Stimulated activated CD8-positive, alpha-beta memory T cell treated with anti-CD3 and anti-CD28 coated beads, Interleukin-15, amount 100 ng/mL, for 24 hours (primary cell): ENCODE measurements at places on chromosomes 4 and X.

GRCh38 chr4:25723409-25723808, 67.8 kb downstream of the SLC34A2 start:
- DNase-seq = no peak

DNA sequence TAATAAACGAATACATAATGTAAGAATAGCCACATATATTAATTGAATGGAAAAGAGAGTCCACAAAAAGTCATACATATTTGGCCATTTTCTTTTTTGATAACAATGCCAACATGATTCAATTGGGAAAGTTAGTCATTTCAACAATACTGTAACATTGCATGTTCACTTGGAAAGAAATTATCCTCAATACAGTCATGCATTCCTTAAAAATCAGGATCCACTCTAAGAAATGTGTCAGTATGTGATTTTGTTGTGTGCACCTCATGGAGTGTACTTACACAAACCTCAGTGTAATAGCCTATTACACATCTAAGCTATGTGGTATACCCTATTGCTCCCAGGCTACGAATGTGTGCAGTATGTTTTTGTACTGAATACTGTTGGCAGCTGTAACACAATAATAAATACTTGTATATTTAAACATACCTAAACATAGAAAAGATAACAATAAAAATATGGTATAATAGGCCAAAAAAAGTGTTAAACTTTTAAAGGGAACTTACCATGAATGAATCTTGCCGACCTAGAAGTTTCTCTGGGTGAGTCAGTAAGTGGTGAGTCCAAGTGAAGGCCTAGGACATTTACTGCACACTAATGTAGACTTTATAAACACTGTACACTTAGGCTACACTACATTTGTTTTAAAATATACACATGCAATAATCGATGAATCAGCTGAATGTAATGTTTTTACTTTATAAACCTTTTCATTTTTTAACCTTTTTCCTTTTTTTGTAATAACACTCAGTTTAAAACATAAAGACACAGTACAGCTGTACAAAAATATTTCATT, 806.8 kb downstream of the PCDH18 start:
- DNase-seq = no peak

- no peak for DNase-seq
These were observed 727.8 kb downstream of the GRID2 start for GRCh38 chr4:93031431-93032098.

DNA sequence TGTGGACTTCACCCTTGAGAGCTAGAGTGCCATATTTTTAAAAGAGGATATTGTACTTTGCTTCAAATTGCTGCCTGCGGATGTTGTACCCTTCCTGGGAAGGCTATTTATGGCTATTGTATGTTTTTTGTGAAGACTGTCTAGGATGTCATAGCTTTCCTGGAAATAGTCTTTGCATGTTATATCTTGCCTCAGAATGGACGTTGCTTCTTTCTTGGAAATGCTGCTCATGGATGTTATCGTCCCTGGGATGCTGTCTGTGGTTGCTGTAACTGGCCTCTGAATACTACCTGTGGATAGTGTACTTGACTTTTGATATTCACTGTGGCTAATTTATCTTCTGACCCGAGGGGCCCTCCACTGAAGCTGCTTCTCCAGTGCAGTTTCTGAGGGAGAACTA, 146.8 kb downstream of the ENOX2 start:
- no peak for DNase-seq

DNA sequence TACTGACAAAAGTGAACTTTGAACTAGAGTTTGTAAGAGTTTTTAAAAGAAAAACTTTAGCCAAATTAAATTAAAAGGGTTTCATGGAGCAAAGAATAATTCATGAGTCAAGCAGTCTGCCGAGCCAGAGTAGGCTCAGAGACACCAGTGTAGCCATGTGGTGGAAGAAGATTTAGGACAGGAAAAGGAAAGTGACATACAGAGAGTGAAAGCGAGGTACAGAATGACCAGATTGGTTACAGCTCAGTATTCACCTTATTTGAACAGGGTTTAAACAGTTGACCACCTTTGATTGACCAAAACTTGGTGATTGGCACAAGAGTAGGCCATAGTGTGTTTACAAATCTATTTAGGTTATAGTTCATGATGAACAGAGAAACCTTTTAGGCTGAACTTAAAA, 377.8 kb downstream of the KLHL4 start:
- no peak for DNase-seq

DNA sequence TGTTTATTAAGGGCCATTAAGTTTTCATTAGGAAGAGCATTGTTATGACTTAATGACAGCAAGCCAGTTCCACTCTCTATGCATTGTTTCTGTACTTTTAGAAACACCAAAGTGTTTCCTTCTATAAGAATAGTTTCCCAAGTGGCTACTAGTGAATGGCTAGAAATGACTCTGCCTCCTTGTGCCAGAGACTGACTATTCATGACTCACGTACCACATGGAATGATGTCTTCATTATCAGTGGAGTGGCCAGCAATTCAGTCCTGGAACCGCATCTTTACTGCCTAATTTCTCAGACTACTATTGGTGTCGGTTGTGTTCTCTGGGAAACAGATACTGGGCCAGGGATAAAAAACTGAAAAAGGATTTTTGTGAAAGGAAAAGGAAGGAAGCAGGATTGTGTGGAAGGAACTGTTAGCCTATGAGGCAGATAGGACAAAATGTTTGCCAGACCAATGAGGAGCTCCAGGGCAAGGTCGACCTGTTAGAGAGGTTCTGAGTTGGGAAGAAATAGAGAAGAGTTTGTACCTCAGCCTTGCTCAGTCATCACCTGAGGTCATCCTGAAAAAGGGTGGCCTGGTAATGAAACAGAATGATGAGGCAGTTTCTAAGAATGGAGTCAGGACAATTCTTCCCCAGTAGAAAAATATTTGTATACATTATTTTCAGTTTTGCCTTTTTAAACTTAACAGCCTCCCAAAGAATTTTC, 218.6 kb downstream of the SPCS3 start:
- DNase-seq = no peak

DNA sequence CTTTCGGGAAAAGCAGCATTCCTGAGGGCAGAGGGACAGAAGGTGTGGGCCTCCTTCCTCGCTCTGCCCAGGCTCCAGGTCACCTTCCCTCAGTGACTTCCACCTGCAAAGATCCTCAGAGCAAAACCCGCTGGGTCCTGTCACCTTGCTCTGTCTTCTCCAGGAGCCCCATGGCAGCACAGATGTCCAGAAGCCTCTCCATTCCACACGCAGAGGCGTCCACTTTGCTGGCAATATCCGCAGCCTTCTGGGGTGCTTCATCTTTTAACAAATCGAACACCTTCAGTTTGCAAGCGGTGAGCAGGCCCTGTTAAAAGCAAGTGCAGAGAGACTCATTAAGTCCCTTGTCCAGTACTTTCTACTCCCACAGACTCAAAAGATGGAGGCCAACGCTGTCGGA, 27.3 kb downstream of the ASMTL start:
- DNase-seq = no peak

- no peak for DNase-seq
These were observed 40.3 kb downstream of the ATP2B3 start for GRCh38 chrX:153557618-153558355.
